A549 treated with ZK216348 at 1 μM for 4 hours (cell line): ENCODE measurements at places on chromosomes 4 and X. TPM values are rescaled to one million over a fixed set of nuclear protein-coding genes. Genes with fewer than 3 reads are reported as not detected.

SRPX gene
- total RNA-seq = 4.8 to 8.5 TPM (median 7.5 TPM) in 5 replicates

GPR173 gene
- 0.02 TPM in 1 of 5 replicates, not detected in the others for total RNA-seq

GAGE12J gene
- total RNA-seq = not detected in 5 replicates

ARMCX2 gene
- total RNA-seq = not detected in 5 replicates

DGKK gene
- not detected in 5 replicates for total RNA-seq

PDE5A gene
- total RNA-seq = 0.09 to 0.37 TPM (median 0.23 TPM) in 5 replicates

TLR3 gene
- total RNA-seq = 0.15 to 0.72 TPM (median 0.39 TPM) in 5 replicates

CLCN4 gene
- total RNA-seq = 3.1 to 6.3 TPM (median 4.2 TPM) in 5 replicates

TREX2 gene
- total RNA-seq = 0.79 to 2.0 TPM (median 1.3 TPM) in 5 replicates

TEX13B gene
- not detected in 5 replicates for total RNA-seq

HNRNPDL gene
- 221 to 487 TPM (median 246 TPM) in 5 replicates for total RNA-seq

ACTRT1 gene
- total RNA-seq = not detected in 5 replicates

NEXMIF gene
- 0.01 to 0.02 TPM in 2 of 5 replicates, not detected in the others for total RNA-seq

FGF2 gene
- total RNA-seq = 31.4 to 66.8 TPM (median 53.5 TPM) in 5 replicates

SLITRK4 gene
- total RNA-seq = not detected in 5 replicates

FABP2 gene
- total RNA-seq = not detected in 5 replicates

UGT2B7 gene
- total RNA-seq = 0.16 to 0.39 TPM (median 0.21 TPM) in 5 replicates

EIF4E gene
- total RNA-seq = 70.1 to 191 TPM (median 85.5 TPM) in 5 replicates

AKAP14 gene
- not detected in 5 replicates for total RNA-seq

TMPRSS11B gene
- total RNA-seq = not detected in 5 replicates

AREG gene
- total RNA-seq = 46.2 to 55.5 TPM (median 48.7 TPM) in 5 replicates

TFDP3 gene
- total RNA-seq = not detected in 5 replicates

GYPB gene
- total RNA-seq = not detected in 5 replicates

PHEX gene
- 0.28 to 0.62 TPM (median 0.43 TPM) in 5 replicates for total RNA-seq

AVPR2 gene
- not detected in 5 replicates for total RNA-seq

CXCL6 gene
- total RNA-seq = not detected in 5 replicates

DSPP gene
- total RNA-seq = not detected in 5 replicates

MAGEB1 gene
- total RNA-seq = not detected in 5 replicates

NRK gene
- total RNA-seq = not detected in 5 replicates

TNIP3 gene
- 0.27 to 0.99 TPM (median 0.44 TPM) in 5 replicates for total RNA-seq

GRID2 gene
- total RNA-seq = not detected in 5 replicates

TAB3 gene
- 6.0 to 12.4 TPM (median 9.9 TPM) in 5 replicates for total RNA-seq

HS3ST1 gene
- 0.04 to 0.75 TPM (median 0.44 TPM) in 5 replicates for total RNA-seq

MAGT1 gene
- total RNA-seq = 30.4 to 42.0 TPM (median 39.3 TPM) in 5 replicates

CABS1 gene
- total RNA-seq = not detected in 5 replicates

FHDC1 gene
- 0.46 to 0.79 TPM (median 0.65 TPM) in 5 replicates for total RNA-seq

ATP8A1 gene
- total RNA-seq = 0.03 to 0.06 TPM (median 0.05 TPM) in 3 of 5 replicates, not detected in the others

JCHAIN gene
- 0.13 to 0.70 TPM (median 0.22 TPM) in 3 of 5 replicates, not detected in the others for total RNA-seq

AGTR2 gene
- not detected in 5 replicates for total RNA-seq

HSD17B13 gene
- 0.07 to 0.13 TPM in 2 of 5 replicates, not detected in the others for total RNA-seq

PNMA6F gene
- total RNA-seq = not detected in 5 replicates

PKD2 gene
- total RNA-seq = 16.6 to 25.1 TPM (median 20.8 TPM) in 5 replicates

S100G gene
- not detected in 5 replicates for total RNA-seq

UGT8 gene
- total RNA-seq = 0.08 to 0.15 TPM (median 0.11 TPM) in 5 replicates

CLDN22 gene
- total RNA-seq = not detected in 5 replicates

UGT2B17 gene
- total RNA-seq = not detected in 5 replicates

PPARGC1A gene
- total RNA-seq = 0.05 to 0.11 TPM in 2 of 5 replicates, not detected in the others

GPR82 gene
- total RNA-seq = not detected in 5 replicates

WDFY3 gene
- 6.2 to 12.6 TPM (median 7.2 TPM) in 5 replicates for total RNA-seq
